Glutamatergic neuron (in vitro differentiated cells): ENCODE measurements at places on chromosomes 3 and 15.

GRCh38 chr3:165800970-165801369 lies 36.3 kb downstream of the BCHE start:
- no peak for DNase-seq

DNA sequence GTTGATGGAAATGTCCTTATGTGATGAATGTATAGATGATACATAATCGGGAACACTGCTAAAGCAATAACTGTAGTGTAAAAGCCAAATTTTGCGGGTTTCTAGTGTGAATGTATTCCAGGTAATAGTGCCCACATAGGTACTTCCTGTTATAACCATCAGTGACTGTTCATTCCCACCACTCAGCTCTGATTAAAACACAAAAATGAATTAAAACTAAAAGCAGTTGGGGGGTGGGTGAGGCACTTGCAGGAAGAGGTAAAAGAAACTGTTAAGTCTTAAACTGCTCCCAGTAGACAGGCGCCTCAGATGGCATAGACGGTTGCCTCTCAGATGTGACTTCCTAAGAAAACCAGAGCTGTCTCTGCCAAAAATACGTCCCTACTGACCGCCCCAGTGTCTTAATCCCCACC lies 893 bp upstream of the MTHFS start:
- no peak for DNase-seq

DNA sequence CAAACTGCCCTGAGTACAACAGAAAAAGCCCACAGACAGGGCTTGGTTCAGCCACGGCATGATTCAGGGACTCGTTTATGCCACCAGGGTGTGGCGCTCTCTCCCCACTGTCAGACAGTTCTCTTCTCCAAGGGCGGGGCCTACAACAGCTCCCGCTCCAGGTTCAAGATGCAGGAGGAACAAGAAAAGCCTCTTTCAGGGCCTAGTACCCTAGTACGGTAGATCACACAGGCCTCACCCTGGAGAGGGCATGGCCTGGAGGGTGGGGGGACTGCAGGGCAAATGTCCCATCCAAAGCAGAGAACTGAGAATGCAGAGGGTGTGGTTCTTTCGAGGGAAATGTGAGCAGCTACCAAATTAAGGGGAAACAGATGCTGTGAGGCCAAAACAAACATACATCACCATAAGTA lies 12.0 kb downstream of the MESD start:
- peak; percentile 87 for DNase-seq

- no peak for DNase-seq
Observed at GRCh38 chr3:74332165-74332564, 282.3 kb downstream of the CNTN3 start.

- no peak for DNase-seq
Observed at GRCh38 chr3:155682426-155683343, 62.2 kb downstream of the PLCH1 start.

GRCh38 chr15:42421376-42421775 lies 62.1 kb downstream of the CAPN3 start:
- DNase-seq = no peak

DNA sequence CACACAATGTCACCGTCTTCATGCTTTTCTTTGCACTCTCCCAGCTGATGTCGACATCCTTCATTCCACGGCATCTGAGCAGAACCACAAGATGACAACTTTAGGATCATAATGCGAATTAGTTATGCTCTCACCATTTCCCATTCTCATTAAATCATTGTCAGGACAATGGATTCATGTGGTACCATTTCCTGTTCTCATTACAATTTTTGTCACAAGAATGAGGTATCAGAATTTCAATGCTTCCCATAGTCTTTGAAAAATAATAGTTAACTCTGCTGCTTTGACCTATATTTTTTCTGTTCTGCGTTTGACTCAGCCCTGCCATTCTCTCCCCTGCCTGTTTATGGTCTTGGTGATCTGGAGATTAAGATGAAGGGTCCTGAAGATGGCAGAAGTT lies 175.7 kb upstream of the MDFIC2 start:
- DNase-seq = no peak

- no peak for DNase-seq
Observed at GRCh38 chr3:195718477-195718984, 2.2 kb upstream of the MUC20 start.

DNA sequence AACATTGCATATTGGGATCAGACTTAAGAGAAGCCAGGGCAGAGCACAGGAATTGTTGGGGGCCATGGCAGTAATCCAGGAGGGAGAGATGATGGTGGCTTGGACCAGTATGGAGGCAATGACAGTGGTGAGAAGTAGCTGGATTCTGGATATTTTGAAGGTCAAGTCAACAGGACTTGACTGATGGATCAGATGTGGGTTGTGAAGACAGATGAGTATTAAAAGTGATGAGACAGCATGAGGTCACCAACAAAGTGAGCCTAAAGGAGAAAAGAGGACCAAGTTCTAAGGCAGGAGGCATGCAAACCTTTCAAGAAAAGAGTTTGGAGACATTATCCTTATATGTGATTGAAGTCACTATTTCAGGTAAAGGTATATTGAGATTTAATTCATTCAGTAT lies 56.6 kb upstream of the TIPARP start:
- no peak for DNase-seq
